Urothelium cell line (cell line): ENCODE measurements at places on chromosomes 7 and 10.
A peak's percentile ranks its signal among the peaks of the same experiment; 100 is the strongest.

DNA sequence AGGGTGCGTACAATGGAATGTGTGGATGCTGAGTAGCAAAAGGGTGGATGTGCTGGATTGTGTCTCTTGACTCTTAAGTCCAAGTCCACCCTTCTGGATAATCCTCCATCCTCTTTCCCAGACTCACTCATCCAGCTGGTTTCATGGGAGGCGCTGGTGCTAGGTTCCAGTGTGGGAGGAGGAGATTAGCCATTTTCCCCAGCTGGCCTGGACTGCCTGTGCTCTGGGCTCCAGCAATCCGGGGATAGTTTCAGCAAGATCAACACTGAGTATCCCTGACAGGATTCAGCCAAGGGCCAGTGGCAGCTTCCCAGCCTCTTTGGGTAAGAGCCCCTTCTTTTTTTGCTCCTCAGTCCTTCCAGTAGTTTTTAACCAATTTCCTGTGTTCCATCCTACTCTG is 21.6 kb upstream of the TRIL start:
- DNase-seq = no peak

GRCh38 chr7:44733708-44734481 is 14.8 kb upstream of the ZMIZ2 start:
- no peak for DNase-seq

GRCh38 chr7:157046681-157047080 is 36.2 kb upstream of the MNX1 start:
- no peak for DNase-seq

DNA sequence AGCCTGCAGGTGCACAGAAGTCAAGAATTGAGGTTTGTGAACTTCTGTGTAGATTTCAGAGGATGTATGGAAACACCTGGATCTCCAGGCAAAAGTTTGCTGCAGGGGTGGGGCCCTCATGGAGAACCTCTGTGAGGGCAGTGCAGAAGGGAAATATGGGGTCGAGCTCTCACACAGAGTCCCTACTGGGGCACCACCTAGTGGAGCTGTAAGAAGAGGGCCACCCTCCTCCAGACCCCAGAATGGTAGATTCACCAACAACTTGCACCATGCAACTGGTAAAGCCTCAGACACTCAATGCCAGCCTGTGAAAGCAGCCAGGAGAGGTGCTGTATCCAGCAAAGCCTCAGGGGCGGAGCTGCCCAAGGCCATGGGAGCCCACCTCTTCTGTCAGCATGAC is 205.8 kb downstream of the CCSER2 start:
- DNase-seq = no peak

GRCh38 chr10:133151543-133151972 is 8.5 kb upstream of the KNDC1 start:
- no peak for DNase-seq

DNA sequence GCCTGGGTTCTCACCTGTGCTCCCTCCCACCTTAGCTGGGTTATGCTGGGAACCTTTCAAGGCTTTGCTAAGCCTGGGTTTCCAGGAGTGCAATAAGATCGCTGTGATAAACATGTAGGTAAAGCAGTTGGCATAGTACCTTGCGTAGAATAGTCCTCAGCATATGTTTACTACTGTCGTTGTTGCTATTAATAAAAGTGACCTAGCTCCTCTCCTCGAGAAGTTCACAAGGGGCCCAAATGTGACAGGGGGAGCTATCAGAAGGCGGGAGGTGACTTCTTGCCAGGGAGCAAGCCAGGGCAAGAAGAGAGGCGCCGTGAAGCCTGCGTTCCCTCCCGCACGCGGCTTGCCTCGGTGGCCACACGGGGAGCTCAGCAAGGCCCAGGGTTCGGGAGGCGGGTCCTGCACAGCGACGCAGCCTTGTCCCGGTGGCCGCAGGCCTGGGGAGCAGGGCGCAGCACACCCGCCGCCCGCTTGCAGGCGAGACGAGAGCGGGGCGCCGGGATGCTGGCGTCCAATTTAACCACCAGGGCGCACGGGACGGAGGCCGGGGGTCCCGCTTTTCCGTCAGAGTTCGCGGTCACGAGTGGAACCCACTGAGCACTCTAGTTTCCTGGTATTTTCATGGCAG is 106.2 kb downstream of the SNX10 start:
- DNase-seq = peak; percentile 72

GRCh38 chr10:31321396-31321941 is 2.5 kb downstream of the ZEB1 start:
- no peak for DNase-seq

DNA sequence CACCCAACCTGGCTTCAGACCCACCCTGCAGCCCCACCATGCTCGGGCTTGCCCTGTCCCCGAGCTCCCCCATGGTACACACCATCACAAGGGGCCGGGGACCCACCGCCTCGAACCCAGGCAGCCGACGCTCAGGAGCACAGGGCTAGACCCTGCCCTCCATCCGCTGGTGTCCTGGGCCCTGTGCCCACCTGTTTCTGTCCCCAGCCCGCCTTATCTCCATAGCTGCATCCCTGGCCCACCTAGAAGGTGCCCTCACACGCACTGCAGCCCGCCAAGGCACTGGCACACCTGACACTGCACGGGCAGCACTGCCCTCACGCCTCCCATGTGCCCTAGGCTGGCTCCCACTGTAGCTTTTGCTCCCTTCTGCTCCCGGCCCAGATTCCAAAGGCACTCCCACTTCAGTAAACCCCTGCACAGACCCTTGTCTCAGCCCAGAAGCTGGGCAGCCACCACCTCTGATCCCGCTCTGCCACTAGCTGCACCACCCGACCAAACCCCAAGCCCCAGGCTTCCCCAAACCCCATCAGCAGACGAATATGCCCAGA is 17.1 kb downstream of the YKT6 start:
- no peak for DNase-seq

DNA sequence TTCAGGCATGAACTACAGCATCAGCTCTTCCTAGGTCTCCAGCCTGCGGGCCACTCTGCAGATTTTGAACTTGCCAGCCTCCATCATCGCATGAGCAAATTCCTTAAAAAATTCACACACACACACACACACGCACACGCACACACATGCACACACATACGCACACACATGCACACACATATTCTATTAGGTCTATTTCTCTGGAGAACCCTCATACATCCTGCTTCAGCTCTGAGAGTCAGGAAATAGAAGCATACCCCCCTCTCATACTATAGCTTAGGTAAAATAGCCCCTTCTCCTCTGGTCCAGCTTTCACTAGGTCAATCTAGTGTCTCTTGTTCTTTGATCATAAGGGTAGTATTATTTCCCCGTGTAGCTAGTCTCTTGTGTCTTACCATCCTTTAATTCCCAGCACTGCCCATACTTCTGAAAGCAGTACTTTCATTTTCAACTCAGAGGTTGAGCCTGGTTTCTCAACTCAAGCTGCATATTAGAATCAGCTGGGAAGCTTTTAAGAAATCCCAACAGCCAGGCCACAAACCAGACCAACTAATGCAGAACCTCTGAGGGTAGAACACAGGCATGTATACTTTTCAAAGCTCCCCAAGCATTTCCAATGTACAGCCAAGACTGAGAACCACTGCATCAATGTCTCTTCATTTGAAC is 30.9 kb upstream of the ITGB8 start:
- no peak for DNase-seq

- no peak for DNase-seq
These were observed 83.5 kb upstream of the DDC start for GRCh38 chr7:50648570-50649169.

- no peak for DNase-seq
These were observed 212.7 kb downstream of the LRMDA start for GRCh38 chr10:75643944-75644692.

DNA sequence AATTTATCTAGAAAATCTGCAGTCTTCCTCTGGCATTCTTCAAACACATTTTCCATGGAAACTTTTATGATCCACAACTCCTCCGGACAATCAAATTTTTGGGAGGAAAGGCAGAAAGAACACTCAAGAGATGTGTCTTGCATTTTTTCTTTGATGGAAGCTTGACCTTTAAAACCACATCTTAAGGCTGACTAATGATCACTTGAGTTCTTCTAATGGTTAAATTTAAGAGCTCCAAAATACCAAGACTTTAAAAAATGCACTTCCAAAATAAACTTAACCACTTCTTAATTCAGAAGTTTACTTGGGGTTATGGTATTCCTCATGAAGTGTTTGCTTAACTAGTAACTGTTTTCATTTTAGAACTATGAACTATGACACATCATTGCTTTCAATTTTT is 43.3 kb downstream of the ETV1 start:
- peak; percentile 12 for DNase-seq

DNA sequence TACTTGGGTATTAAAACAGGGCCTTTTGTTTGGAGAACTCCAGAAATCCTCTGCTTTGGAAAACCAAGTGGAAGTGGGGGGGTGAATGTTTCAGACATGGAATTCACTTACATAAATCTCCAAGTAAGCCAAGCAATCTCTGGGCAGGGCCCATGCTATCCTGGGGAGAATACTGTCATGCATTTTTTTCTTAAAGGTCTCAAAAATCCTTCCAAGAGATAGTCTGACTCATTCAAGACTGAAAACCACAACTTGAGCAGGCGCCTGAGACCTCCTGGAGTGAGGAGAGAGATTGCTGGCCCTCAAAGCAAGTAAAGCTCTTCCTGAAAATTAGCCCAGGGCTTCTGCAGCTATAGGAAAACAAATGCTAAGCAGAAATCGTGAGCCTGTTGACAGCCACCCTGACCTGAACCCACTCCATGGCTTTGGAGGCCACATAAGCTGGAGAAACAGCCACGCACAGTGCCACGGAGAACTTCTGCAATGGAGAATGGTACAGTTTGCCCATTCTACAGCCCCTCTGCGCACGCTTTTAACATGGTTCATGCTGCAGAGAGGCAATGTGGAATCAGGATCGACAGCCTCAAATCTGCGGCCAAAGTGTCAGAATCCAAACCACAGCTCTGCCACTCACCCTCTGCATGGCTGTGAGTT is 203.1 kb upstream of the AUTS2 start:
- DNase-seq = peak; percentile 78

- peak; percentile 59 for DNase-seq
These were observed 44.8 kb upstream of the FAM133B start for GRCh38 chr7:92634924-92635519.

DNA sequence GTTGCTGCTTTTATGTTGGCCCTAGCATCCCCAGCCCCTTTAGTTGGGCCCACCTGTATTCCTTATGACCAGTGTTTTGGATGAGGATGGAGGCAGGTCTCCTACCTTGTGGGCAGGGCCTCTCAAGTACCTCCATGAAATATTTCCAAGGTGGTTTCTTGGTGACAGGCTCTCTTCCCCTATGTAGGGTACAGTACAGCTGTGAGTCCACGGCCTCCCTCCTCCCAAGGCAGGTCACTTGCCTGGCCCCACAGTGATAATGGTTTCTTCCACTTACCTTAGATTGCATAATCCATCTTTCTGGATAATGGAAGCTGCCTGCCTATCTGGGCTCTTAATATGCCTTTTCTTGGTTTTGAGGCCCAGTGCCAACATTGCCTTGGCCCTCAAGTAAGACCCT is 110.4 kb downstream of the NT5C2 start:
- no peak for DNase-seq

DNA sequence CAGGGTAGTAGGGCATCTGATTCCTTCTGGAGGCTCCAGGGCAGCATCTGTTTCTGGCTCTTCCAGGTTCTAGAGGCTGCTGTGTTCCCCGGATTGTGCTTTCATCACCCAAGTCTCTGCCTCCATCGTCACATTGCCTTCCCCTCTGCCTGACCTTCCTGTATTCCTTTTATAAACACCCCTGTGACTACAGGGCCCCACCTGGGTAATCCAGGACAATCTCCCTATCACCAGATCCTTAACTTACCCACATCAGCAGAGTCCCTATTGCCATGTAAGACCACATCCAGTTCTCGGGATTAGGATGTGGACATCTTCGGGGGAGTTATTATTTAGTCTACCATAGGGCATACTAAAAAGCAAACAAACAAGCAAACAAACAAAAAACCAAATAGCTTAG is 39.4 kb upstream of the AGR3 start:
- no peak for DNase-seq

DNA sequence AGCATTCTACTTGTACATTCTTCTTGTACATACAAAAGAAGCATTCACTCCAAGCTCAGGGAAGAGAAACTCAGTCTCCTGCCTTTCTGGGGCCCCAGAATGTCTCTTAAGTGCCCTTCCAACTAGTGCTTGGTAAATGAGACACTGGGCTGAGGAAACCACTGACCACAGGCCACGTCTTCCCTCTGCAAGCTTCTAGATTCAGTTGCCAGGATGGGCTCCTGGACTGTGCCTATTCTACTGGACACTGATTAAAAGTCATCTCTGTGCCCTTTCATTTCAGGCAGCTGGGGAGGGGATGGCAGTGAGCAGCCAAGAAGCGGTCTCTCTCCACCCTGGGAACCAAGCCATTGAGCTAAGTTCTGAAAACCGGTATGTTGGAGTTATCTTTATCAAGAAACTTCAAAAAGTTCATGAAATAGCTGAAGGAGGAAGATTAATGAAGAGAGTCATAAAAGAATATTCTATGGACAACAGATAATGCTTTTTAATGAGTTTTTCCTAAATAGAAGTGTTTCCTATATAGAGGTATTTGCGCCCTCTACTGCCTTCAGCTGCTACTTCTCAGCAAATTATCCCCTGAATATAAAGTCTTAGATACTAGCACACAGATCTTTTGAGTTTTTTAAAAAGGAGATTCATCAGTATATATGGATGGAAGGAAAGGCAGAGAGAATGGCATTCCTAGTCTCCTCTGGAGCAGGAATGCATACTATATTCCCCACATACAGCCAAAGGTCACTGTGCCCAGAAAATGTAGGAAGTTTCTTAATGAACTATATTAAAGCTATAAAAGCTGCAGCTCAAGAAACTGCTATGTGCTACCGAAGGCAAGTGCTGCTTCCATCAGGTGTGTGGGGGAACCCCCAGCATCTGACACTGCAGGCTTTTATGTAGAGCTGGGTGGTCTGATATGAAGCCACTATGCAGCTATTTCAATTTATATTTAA is 8.4 kb upstream of the IFIT1B start:
- DNase-seq = no peak

DNA sequence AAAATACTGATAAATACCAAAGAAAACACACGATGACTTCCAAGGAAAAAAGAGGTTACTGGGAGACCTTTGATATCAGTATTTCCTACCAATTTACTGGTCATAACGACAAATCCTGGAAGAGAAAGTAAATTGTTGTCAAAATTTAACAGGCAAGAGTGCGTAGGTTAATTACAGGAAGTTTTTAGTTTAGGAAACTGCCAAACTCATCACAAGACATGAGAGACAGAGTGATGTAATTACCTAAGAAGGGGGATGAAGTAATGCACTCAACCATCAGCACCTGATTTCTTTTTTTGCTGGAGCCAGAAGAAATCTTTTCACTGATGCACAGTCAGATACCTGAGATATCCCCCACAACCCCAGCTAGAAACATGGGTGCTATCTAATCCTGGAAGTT is 16.8 kb downstream of the MACC1 start:
- DNase-seq = no peak

GRCh38 chr7:4823441-4824119 is 38.2 kb downstream of the PAPOLB start:
- DNase-seq = no peak

DNA sequence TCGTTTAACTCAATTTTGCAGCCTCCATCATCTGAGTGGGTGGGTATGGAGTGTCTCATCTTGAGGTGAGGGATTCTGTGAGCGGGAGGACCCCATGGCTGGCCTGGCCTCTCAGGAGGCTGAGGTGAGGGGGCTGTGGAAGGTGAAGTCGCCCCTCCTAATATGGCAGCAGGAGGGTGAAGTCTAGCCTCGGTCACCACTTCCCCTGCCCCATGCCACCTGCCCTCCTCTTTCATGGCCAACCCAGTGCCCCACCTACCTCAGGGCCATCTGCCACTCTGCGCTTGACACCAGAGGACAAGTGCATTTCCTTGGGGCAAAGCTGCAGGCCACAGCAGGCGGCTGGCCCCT is 8.7 kb downstream of the RASGEF1A start:
- no peak for DNase-seq

- no peak for DNase-seq
These were observed 29.5 kb downstream of the ZCCHC24 start for GRCh38 chr10:79415736-79416577.
